ENCODE measurements at places on chromosomes 6 and 20. TPM values are rescaled to one million over a fixed set of nuclear protein-coding genes. Genes with fewer than 3 reads are reported as not detected.

DNA sequence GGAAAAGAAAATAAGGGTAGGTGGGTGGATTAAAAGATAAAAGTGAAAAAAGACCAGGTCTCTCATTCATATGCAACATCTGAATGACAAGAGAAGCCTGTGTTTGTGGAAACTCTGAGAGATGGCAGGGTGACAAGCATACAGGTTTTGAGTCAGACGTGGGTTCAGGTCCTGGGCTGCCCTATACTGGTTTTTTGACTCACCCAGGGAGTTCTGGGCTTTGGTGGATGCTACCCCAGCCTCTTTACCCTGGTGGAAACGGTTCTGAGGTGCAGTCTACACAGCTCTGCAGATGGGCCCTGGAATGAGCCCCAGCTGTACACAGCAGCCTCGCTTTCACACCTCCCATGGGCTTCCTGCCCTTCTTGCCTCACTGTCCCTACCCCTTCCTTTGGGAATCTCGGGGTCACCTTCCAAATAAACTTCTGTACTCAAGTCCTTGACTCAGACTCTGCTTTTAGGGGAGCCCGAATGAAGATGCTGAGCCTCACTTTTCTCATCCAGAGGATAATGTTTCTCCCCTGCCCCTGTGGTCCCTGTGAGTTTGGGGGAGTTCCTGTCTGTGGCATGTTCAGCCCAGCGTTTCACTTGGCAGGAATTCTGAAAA, 77.7 kb upstream of the CLDN20 start:
- DNase-seq = no peak

DNA sequence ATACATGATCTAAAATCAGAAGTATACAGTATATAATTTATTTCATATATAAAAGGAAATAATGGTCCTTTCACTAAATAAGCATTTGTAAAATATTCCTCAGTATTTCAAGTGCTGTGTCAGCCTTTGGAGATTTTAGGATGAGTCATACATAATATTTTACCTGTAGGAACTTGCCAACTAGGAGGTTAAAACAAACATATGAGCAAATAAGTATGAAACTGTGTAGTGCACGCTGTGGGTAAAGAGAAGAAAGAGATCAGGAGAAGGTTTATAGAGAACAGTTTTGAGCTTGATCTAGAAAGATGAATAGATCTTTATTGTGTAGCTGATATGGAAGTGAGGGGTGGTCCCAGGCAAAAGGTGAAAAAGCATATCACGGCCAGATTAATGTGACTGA, 169.9 kb upstream of the RNF217 start:
- no peak for DNase-seq

Gene PDE10A
- 24.5 TPM for total RNA-seq

Gene MRPL14
- 31.7 TPM for total RNA-seq

GRCh38 chr6:108621117-108621516, 60.4 kb downstream of the FOXO3 start:
- DNase-seq = no peak
